Activated T-cell treated with anti-CD3 and anti-CD28 coated beads, Interleukin-2, amount 50 U/mL, for 24 hours (primary cell): ENCODE measurements at places on chromosomes 7 and 10.

- no peak for DNase-seq
Measured at GRCh38 chr7:28418966-28419365, 6.6 kb downstream of the CREB5 start.

- no peak for DNase-seq
Measured at GRCh38 chr7:133442818-133443217, 189.9 kb downstream of the EXOC4 start.

- no peak for DNase-seq
Measured at GRCh38 chr7:96297876-96298275, 24.0 kb downstream of the SLC25A13 start.

DNA sequence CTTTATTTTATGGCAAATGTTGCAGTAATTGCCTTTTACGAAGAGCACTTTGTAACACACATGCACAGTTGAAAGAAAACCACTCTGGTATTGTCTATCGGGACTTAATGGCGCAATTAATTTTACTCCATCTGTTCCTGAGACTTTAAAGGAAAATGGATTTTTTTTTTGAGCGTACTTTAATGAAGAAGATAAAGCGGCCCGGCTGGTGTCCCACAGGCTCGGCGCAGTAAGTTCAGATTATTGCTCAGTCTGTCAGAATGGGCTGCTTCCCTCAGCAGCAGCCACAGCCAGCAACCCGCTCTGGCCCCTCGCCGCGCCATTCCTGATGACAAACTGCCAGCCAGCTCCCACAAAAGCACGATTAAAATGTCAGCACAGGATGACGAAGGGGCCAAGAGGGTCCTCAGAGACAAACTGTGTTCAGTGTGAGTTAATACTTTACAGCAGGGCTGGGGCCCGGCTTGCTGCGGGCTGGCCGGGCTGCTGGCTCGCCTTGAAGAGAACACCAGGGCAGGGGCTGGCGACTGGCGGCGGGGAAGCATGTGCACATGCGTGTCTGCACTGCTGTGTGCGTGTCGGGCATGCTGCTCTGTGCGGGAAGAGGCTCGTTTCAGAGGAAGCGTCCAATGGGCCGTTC lies 501.0 kb upstream of the GALNT17 start:
- DNase-seq: no peak

GRCh38 chr7:48411619-48412018 lies 240.4 kb downstream of the ABCA13 start:
- DNase-seq: no peak

- DNase-seq: no peak
Measured at GRCh38 chr7:117219485-117219884, 103.4 kb downstream of the WNT2 start.
